ENCODE measurements at places on chromosomes 7 and 10. TPM values are rescaled to one million over a fixed set of nuclear protein-coding genes. Genes with fewer than 3 reads are reported as not detected.

The EPHB4 gene
- 138 TPM for total RNA-seq

The LIPF gene
- not detected for total RNA-seq

The NPY gene
- not detected for total RNA-seq

The EGFR gene
- total RNA-seq: 67.2 TPM

The CRPPA gene
- 1.4 TPM for total RNA-seq

The TSPAN33 gene
- total RNA-seq: 22.2 TPM

The OR9A2 gene
- not detected for total RNA-seq

The AKR1E2 gene
- 1.9 TPM for total RNA-seq

The DYNC1I1 gene
- total RNA-seq: 0.14 TPM

The PRSS2 gene
- not detected for total RNA-seq

The SMARCD3 gene
- 28.7 TPM for total RNA-seq

The GTF2IRD1 gene
- 36.8 TPM for total RNA-seq

The SPOCK2 gene
- total RNA-seq: 48.8 TPM

The SEC24C gene
- 61.0 TPM for total RNA-seq

The ARL3 gene
- total RNA-seq: 5.9 TPM

The TMEM273 gene
- total RNA-seq: 6.3 TPM

The SLC13A1 gene
- total RNA-seq: not detected

The ADCYAP1R1 gene
- total RNA-seq: not detected

The SORCS1 gene
- 2.1 TPM for total RNA-seq
